ENCODE measurements at places on chromosomes 7 and 10.

- DNase-seq: no peak
Observed at GRCh38 chr10:2826675-2827074, 240.7 kb upstream of the PFKP start.

- DNase-seq: no peak
Observed at GRCh38 chr7:50644586-50644985, 79.4 kb upstream of the DDC start.

- no peak for DNase-seq
Observed at GRCh38 chr10:44977287-44978212, 1.1 kb downstream of the DEPP1 start.

DNA sequence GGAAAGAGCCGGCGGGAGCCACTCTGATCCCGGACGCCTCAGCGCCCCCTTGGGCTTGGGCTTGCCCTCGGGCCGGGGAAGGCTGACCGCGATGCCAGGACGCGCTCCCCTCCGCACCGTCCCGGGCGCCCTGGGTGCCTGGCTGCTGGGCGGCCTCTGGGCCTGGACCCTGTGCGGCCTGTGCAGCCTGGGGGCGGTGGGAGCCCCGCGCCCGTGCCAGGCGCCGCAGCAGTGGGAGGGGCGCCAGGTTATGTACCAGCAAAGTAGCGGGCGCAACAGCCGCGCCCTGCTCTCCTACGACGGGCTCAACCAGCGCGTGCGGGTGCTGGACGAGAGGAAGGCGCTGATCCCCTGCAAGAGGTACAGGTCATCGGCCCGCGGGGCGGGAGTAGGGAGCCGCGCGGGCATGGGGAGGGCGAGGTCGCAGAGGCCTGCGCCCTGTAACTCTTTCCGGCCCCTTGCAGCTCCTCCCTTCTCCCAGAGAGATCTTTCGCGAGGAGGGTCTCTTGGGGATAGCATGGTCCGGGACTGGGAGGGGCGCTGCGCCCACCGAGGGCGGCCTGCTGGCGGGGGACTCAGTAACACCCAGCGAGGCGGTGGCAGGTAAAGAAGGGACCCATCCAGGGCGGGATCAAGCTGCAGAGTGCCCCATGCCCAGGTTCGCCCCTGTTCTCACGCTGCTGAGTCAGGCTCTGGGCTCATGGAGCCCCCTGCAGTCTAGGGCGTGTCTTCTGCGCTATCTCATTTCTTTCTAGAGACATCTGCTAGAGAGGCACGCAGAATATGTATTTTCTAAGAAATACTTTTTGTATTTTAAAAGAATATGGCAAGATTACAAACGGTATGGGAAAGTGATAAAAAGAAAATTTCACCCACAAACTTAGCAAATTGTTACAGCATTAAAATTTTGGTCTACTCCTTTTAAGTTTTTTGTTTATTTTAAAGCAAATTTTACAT lies 687 bp downstream of the EPDR1 start:
- no peak for DNase-seq

- DNase-seq: no peak
Observed at GRCh38 chr7:27689591-27690164, 27.0 kb upstream of the HIBADH start.

GRCh38 chr7:105820363-105821066 lies 55.9 kb downstream of the ATXN7L1 start:
- DNase-seq: no peak

DNA sequence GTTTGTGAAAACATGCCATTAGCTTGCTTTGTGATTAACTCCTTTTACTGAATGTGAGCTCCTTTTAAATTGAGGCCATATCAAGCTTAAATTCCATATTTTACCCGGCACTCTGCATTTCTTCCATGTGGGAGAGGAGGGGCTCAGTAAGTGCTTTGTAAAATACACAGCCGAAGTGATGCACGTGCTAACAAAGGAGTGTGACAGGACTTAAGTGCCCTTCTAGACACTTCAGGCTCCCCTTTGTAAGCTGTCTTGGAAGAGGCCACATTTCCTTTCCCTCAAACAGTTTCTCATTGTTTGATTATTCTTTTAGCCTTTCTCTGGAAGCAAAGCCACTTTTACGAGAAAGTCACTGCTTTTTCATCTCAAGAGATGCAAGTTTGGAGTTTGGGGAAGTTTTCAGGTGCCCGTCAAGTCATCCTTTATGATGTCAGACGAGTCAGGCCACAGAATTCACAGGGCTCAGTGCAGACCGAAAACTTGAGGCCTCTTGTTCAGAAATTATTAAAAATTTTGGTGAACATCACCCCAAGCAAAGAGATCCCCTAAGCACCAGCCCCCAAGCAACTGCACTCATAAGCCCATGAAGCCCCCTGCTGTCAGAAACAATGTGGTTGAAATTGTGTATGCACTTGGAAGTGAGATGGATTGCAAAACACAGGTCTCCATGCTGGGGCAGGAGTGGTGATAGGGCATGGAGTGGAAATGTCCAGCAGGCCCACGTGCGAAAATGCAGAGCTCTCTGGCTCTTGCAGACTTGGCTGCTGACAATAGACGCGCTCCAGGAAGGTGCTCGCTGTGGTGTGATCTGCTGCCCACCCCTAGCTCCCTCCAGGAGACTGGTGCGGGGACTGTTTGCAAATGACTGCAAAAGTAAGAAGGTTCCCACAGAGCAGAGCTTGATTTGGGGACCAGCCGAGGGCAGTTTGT lies 11.5 kb downstream of the IKZF1 start:
- no peak for DNase-seq

GRCh38 chr10:68305854-68306253 lies 26.0 kb upstream of the HNRNPH3 start:
- no peak for DNase-seq

- DNase-seq: no peak
Observed at GRCh38 chr10:110414548-110415309, 83.0 kb upstream of the DUSP5 start.

- DNase-seq: no peak
Observed at GRCh38 chr7:27708485-27708884, 31.5 kb upstream of the TAX1BP1 start.

- no peak for DNase-seq
Observed at GRCh38 chr7:93014410-93014809, 103.4 kb downstream of the SAMD9 start.

DNA sequence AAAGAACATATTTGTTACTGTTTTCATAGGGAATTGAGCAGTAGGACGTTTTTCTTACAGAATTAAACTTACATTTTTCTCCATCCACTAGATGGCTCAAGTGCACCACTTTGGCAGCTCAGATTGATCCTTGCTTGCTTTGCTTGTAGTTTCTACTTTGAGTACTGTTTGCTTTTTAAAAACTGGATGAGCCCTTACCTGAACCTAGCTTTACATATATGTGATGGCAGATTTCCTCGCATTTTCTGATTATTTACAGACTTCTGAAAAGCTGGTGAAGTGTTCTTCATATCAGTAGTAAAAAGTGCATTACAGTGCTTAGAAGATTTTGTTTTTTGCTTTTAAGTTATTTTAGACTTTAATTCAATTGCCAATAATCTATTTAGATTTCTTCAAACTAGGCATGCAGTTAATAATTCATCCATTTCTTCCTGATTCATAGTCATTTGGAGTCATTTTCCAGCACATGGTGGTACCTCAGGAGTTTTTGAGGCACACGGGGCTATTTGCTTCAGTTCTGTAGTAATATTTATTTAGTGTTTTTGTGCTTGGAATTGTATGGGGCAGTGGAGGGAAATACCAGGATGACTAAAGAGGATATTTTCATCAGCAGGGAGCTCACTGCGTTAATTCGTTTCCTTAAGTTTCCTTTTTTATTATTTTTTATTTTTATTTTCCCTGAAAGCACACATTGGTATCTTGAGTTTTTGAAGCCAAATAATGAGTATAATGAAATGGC lies 57.3 kb downstream of the MAPK8 start:
- peak; percentile 5 for DNase-seq

- DNase-seq: no peak
Observed at GRCh38 chr7:9711259-9711918, 1262.3 kb upstream of the PHF14 start.

GRCh38 chr7:152054367-152055230 lies 29.1 kb downstream of the GALNT11 start:
- DNase-seq: no peak

GRCh38 chr10:23435378-23435777 lies 3.5 kb upstream of the OTUD1 start:
- no peak for DNase-seq

- no peak for DNase-seq
Observed at GRCh38 chr7:5681423-5681822, 100.0 kb downstream of the RNF216 start.

DNA sequence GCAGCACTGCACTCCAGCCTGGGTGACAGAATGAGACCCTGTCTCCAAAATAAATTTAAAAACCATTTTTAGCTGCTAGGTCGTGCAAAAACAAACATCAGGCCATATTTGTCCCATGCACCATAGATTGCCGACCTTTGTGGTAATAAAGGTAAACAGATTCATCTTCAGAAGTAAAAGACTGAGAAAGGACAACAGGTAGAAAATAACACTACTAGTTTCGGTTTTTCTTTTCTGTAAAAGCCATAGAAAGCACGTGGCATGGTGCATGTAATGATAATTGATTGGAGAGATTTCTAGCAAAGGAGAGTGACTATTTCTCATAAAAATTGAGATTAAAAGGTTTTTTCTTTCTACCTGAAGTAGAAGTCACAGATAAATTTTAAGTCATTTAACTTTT lies 93.9 kb downstream of the DNAH11 start:
- no peak for DNase-seq

DNA sequence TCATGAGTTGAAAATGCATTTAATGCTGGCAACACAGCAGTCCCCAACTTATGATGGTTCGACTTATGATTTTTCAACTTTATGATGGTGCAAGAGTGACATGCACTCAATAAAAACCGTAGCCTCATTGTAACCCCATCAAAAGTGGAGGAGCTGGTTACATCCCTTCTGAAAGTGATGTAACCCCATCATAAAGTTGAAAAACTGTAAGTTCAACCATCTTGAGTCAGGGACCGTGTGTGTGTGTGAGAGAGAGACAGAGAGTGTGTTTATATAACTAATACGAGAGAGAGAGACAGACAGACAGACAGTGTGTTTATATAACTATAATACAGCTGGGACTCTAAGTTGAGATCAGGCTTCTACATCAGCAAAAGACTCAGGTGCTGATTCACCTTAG lies 21.0 kb downstream of the ANXA11 start:
- DNase-seq: no peak

DNA sequence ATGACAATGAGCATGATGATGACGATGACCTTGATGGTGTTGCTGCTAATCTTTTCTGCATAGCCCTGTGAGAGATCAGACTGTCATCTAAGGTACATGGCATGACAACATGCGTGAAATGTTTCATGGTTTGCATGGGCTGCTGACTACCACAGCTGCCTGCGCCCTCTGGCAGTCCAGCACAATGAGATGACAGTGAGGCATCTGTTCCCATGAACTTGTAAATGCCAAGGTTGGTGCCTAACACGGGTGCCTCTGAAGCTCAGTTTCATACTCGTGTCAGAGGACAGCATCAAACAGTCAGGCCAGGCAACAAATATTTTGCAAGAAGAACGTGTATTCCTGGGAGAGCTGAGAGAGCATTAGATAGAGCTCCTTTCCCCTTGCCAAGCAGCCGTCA lies 122.0 kb upstream of the PRKCQ start:
- DNase-seq: no peak

Measured in hypothalamus (tissue), 51 donors.